Right atrium auricular region (tissue), 2 donors: ENCODE measurements at places on chromosomes 7 and 10.
A peak's percentile ranks its signal among the peaks of the same experiment; 100 is the strongest.

GRCh38 chr10:24215603-24216002, 6.7 kb downstream of the KIAA1217 start:
- no peaks in the 10 kb centered on the region for H3K27me3 ChIP-seq
- H3K27ac ChIP-seq = peak overlapping the region; percentile 76
- no peaks in the 10 kb centered on the region for H3K4me1 ChIP-seq
- DNase-seq = no peak

DNA sequence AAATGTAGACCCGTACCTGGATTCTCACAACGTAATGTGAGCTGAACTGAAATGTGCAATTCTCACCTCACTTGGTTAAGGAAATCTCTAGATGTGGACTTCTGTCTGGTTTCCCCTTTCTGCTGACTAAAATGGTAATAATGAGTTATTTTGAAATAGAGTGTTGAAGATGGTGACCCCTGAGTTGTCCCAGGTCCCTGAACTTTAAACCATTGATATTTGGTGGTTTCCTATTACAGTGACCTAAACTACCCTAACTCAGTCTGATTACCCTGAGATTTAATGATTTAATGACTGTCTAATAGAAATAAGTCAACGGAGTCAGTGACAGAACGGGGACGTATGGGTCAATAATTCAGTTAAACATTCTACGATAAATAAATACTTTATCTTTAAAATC, 845.9 kb downstream of the PCDH15 start:
- no peak for DNase-seq
- H3K27ac ChIP-seq = no peak overlapping the region
- H3K4me3 ChIP-seq = no peak overlapping the region
- no peaks in the 10 kb centered on the region for H3K36me3 ChIP-seq
- no peaks in the 10 kb centered on the region for H3K27me3 ChIP-seq
- H3K4me1 ChIP-seq = no peaks in the 10 kb centered on the region

DNA sequence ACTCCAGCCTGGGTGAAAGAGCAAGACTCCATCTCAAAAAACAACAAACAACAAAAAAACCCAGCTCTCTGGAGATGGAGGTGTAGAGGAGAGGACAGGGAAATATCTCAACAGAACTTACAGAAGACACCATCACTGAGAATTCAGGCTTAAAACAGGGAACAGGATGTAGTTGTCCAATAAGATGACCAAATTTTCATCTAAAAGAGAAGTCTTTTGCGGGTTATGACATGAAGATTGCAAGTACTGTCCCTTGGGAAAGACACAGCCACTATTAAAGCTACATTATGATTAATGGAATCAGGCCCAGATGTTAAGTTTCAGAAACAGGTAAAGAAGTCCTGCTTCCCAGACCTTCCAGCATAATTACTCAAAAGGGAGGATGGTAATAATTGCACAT, 235.2 kb upstream of the NRP1 start:
- no peak overlapping the region for H3K4me3 ChIP-seq
- no peak overlapping the region for H3K27ac ChIP-seq
- H3K4me1 ChIP-seq = no peaks in the 10 kb centered on the region
- DNase-seq = no peak
- no peaks in the 10 kb centered on the region for H3K27me3 ChIP-seq

- peaks cover 43% of the 10 kb centered on the region for H3K36me3 ChIP-seq
- peak overlapping the region; percentile 92 for H3K27ac ChIP-seq
- DNase-seq = no peak
- peak overlapping the region; percentile 62 for H3K4me3 ChIP-seq
- peaks cover 53% of the 10 kb centered on the region for H3K4me1 ChIP-seq
Measured at GRCh38 chr7:44081266-44081748, 1.0 kb downstream of the POLM start.

GRCh38 chr10:24916365-24916764, 36.0 kb downstream of the PRTFDC1 start:
- H3K4me1 ChIP-seq = no peaks in the 10 kb centered on the region
- H3K27me3 ChIP-seq = no peaks in the 10 kb centered on the region
- no peak for DNase-seq

DNA sequence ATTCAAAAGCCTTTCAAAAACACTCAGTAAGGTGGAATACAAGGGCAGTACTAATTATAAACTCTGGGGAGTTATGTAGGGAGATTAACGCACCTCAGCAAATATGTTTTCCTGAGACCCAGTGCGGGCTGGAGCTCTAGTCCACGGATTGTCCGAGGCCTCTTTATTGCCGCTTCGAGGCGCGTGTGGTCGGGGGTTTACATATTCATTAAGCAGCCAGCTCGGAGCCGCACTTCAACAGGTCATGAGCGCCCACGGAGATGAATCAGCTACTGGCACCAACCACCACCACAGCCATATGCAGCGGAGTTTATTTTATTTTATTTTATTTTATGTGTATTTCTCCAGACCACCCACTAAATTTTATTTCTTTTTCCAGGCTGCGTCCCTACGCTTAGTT, 195.9 kb upstream of the ADARB2 start:
- no peaks in the 10 kb centered on the region for H3K27me3 ChIP-seq
- H3K36me3 ChIP-seq = no peaks in the 10 kb centered on the region
- H3K4me3 ChIP-seq = no peak overlapping the region

DNA sequence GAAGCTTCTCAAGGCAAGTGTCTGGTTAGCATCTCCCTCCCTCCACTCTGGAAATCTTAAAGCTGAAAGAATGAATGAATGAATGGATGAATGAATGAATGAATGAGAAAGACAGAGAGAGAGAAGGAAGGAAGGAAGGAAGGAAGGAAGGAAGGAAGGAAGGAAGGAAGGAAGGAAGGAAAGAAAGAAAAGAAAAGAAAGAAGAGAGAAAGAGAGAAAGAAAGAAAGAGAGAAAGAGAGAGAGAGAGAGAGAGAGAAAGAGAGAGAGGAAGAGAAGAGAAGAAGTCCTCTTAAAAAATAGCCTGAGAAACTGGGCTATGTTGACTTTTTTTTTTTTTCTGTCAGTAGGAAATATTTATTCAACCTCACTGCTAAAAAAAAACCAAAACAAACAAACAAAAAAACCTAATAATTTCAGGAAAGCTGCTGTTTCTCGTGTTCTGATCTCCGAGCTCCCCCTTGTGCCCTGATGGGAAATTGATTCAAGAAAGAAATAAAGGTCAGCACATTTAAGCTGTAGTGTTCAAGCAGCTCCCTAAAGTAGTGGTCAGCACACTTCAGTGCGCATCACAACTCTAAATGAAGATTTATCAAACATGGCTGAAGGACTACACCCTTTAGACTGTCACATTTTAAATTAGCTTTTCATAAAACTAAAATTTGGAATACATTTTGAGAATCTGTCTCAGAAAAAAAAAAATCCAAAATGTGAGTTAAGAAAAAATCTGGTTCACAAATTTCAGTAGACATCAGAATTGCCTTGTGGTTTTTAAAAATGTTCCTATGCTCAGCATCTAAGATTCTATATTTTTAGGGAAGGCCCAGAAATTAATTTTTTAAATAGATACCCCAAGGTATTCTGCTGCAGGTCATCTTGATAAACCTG, 154.3 kb downstream of the ELAPOR2 start:
- H3K4me3 ChIP-seq = no peak overlapping the region
- no peak overlapping the region for H3K27ac ChIP-seq
- DNase-seq = no peak
- H3K27me3 ChIP-seq = no peaks in the 10 kb centered on the region

DNA sequence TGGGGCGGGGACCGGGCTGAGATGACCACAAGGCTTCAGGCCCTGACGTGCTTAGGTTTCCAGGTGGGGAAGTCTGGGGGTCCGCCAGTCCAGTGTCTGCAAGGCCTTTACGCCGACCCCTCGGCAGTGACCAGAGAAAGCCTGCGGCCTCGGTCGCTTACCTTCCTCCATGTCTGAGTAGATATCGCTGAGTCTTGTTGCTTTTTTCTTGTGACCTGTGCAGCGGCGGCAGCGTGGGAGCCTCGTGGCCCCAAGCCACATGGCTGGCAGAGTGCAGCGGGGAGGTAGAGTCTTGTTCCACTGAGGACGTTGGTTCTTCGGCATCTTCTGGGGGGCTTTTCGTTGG, 329 bp downstream of the NOLC1 start:
- no peaks in the 10 kb centered on the region for H3K27me3 ChIP-seq
- peaks cover 45% of the 10 kb centered on the region for H3K36me3 ChIP-seq
- peak overlapping the region; percentile 90 for H3K27ac ChIP-seq
- no peak for DNase-seq
- no peaks in the 10 kb centered on the region for H3K4me1 ChIP-seq
